ENCODE measurements at places on chromosomes 12 and 14. TPM values are rescaled to one million over a fixed set of nuclear protein-coding genes. Genes with fewer than 3 reads are reported as not detected.

- DNase-seq: no peak
These were observed 110.8 kb upstream of the KRAS start for GRCh38 chr12:25361511-25361910.

- DNase-seq: no peak
These were observed 117.8 kb downstream of the ESR2 start for GRCh38 chr14:64176330-64176729.

DNA sequence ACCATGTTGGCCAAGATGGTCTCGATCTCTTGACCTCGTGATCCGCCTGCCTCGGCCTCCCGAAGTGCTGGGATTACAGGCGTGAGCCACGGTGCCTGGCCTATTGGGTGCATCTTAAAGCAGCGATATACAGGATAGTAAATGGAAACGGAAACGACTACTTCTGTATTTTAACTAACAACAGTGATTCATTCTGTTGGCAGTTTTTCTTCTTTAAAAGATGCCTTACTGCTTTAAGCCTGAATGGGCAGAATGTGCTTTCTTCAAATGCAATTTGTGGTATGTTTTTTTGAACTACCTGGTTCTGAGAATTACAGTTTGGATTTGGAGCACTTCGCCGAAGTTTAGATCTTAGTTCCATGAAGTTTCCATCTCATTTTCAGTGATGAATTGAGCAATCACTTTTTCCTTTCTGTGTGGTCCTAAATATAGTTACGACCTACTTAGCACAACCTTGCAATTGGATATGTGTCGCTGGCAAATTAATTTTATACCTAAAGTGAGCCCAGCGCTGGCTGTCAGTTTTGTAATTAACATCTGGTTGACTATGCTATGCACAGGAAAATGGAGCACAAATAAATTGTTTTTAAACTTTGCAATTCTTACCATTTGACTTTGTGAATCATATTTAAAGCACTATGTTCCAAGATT, 53.6 kb upstream of the EIF5 start:
- DNase-seq: no peak

- DNase-seq: peak; percentile 95
These were observed 44.5 kb downstream of the PSMA6 start for GRCh38 chr14:35336494-35337268.

DNA sequence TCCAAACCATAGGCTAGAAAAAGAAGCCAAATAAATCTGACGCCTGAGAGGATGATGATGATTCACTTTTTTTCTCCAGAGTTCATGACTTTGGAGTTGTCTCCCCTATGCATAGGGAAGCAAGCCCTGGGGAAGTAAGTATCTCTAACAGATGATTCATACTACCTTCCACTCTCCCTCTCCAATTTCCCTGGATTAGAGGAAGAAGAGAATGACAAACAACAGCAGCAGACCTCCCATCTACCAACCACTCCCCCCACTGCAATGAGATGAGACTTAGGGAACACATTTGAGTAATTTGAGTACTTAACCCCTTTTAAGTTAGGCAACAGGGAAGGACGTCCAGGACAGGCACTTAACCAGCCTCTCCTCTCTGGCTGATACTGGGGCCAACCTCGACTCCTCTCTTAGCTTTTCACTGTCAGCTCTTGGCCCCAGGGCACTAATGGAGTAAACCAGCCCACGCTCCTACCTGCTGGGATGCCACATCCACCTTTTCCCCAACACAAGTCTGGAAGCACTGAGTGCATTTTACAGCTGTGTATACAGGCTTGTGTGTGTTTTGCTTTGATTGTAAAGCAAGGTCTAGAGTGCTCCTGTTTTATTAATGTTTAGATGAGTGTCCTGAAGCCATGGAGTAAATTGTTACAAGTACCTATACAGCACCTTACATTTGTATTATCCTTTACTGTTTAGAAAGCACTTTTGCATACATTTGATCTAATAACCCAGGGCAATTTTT, 180.7 kb downstream of the PHLDA1 start:
- DNase-seq: no peak

GRCh38 chr12:111976860-111977259, 36.1 kb downstream of the TMEM116 start:
- DNase-seq: no peak

DNA sequence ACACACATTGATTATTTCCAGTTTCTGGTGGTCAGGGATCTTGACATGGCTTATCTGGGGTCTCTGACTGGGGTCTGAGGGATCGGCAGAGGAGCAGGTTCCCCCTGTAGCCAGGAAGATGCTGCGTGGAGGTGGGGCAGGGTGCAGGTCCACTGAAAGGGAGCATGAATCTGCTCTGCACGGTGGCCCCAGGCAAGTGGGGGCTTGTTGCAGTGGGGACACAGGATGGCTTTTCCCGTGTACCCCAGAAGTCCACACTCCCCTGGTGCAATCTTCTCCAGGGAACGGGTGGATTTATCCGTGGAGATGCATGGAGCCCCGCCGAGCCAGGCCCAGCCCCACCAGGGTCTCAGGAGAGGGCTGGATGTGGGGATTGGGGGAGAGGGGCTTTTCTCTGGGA, 210.4 kb upstream of the C14orf180 start:
- no peak for DNase-seq

GRCh38 chr14:75041613-75042012, 9.7 kb downstream of the MLH3 start:
- no peak for DNase-seq

- DNase-seq: no peak
These were observed 50.1 kb upstream of the LIMA1 start for GRCh38 chr12:50333441-50333840.

GRCh38 chr12:125220404-125221273, 155.4 kb downstream of the AACS start:
- DNase-seq: no peak

GRCh38 chr14:79836577-79836976, 374.7 kb downstream of the DIO2 start:
- DNase-seq: no peak

Gene SLC39A5
- not detected for total RNA-seq

Gene COCH
- total RNA-seq: 0.82 TPM

Gene LRRK2
- 7.7 TPM for total RNA-seq

Gene MFAP5
- total RNA-seq: 64.8 TPM

Gene KIF26A
- 7.6 TPM for total RNA-seq

Gene ARHGDIB
- 118 TPM for total RNA-seq

Gene SRRM4
- total RNA-seq: 0.21 TPM

Data from left cardiac atrium (tissue), 4 donors.